ENCODE measurements at places on chromosomes 4 and X.

- DNase-seq = no peak
These were observed 14.5 kb upstream of the TXLNG start for GRCh38 chrX:16771483-16772398.

GRCh38 chrX:112081781-112082652, 559 bp downstream of the TRPC5 start:
- no peak for DNase-seq

- DNase-seq = no peak
These were observed 341.2 kb downstream of the TECRL start for GRCh38 chr4:64068096-64068495.

GRCh38 chr4:8690216-8691150, 97.9 kb downstream of the CPZ start:
- DNase-seq = no peak

DNA sequence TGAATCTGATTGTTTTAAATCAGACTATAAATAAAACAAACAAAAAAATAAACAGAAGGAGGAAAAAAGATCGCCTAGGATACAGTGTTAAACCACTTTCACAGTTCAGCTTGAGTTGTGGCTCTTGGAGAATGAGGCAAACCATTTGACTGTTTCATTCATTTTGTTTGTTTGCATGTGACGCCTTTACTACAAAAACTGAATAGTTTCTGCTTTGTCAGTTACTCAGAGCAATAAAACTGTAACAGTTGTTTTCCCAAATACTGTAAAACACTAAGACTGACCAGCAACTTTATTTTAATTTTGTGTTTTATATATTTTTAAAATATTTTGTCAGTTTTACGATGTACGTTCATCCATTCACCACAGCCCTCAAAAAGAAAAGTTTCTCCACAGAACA, 214.5 kb downstream of the FBXW7 start:
- DNase-seq = no peak

DNA sequence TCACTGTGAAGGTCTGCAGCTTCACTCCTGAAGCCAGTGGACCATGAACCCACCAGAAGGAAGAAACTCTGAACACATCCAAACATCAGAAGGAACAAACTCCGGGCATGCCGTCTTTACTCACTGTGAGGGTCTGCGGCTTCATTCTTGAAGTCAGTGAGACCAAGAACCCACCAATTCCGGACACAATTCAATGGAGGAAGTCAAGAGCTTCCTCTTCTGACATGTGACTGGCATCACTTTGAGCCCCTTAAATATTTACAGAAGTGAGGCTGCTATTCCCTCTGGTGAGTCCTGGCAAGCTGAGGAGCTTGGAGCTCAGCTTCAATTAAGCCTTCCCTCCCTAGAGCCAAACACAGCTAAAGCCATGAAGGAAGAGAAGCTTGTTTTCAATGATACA, 103.5 kb upstream of the SRD5A3 start:
- no peak for DNase-seq

DNA sequence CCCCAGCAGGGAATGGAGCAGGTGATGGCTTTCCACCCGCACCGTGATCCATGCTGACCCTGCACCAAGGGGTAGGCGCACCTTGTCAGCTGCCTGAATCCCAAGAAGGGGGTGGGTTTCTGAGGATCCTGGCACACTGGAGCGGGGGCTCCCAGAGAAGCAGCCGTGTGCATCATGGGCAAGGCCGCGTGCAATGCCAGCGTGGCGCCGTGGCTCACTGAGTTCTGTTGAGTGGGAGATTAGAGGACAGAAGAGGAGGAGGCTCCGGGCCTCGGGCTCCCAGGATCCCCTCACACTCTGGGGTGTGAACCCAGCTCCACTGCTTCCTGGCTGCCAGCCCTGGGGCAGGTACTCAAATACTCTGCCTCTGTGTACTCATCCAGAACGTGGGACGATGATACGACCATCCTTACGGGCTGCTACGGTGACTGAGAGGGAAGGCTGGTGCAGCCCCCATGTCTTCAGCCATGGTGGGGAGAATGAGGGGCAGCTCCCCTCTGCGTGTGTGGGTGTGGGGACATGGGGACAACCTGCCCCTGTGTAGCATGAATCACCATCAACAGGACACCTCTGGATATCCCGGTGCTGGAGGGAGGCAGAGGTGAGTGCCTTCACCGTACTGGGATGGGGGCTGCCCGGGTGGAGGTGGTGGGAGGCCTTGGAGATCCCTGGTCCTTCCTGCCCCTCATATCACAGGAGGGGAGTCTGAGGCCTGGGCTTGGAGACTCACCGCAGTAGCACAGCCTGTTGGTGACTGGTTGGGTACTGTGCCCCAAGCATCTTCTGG, 52.6 kb downstream of the CPZ start:
- no peak for DNase-seq

- DNase-seq = no peak
These were observed 7.6 kb upstream of the PRRG3 start for GRCh38 chrX:151687635-151688034.

DNA sequence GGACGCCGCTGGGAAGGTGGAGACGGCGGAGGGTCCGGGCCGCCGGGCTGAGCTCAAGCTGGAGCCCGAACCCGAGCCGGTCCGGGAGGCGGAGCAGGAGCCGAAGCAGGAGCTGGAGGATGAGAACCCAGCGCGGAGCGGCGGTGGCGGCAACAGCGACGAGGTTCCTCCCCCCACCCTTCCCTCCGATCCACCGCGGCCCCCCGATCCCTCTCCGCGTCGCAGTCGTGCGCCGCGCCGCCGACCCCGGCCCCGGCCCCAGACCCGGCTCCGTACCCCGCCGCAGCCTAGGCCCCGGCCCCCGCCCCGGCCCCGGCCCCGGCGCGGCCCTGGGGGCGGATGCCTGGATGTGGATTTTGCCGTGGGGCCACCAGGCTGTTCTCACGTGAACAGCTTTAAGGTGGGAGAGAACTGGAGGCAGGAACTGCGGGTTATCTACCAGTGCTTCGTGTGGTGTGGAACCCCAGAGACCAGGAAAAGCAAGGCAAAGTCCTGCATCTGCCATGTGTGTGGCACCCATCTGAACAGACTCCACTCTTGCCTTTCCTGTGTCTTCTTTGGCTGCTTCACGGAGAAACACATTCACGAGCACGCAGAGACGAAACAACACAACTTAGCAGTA, 483 bp downstream of the USP27X start:
- DNase-seq = peak; percentile 1

DNA sequence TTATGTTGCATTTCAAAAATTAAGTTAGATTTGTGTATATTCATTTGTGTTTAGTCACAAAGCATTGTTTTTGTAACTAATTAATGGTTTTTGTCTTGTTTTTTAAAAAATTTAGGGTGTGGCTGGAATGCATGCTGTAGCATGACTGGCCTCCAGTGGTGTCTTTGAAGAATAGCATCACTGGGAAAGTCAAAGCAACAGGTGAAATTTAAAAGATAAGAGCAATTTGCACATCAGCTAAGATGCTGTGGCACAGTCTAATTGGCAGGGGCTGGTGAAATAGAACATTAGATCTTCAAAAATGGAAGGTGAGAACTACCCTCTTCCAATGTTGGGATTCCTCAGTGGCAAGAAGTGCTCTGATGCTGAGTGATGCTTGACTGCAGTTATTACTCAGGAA, 45.3 kb downstream of the ANK2 start:
- no peak for DNase-seq

GRCh38 chr4:86334020-86334750, 25.7 kb downstream of the MAPK10 start:
- no peak for DNase-seq

- no peak for DNase-seq
These were observed 77.9 kb downstream of the TBL1X start for GRCh38 chrX:9542761-9543111.

DNA sequence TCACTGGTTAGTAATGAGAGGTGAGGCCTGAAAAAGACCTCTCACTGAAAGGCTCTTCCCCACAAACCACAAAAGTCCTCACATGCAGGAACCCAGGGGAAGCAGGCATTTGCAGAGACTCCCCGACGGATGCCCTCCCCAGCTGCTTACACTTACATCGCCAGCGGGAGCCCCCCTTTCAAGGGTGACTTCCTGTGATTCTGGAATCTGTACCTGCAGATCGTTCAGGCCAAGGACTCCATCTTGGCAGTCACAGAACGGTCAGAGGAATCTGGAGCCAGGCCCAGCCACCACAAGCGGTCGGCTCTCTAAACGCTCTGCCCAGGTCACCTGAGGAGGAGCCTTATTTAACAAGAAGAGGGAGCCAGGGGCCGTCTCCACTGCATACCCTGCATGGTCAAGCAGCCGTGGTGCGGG, 71.3 kb upstream of the STS start:
- DNase-seq = no peak

DNA sequence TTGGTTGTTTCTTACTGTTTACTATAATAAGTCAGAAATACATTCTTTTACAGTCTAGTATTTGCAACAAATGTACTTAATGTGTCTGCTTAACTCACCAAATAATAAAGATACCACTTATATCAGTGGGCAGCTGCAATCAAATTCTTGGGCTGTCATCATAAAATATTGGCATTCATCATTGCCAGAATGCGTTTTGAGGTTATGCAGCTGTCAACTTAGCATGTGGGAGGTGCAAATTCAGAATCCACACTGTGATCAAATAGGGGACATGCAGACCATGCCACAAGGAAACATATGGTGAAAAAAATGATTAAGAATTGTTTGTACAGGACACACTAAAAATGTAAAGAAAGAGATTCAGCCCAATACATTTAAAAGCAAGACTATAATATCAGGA, 86.5 kb downstream of the HCCS start:
- no peak for DNase-seq

DNA sequence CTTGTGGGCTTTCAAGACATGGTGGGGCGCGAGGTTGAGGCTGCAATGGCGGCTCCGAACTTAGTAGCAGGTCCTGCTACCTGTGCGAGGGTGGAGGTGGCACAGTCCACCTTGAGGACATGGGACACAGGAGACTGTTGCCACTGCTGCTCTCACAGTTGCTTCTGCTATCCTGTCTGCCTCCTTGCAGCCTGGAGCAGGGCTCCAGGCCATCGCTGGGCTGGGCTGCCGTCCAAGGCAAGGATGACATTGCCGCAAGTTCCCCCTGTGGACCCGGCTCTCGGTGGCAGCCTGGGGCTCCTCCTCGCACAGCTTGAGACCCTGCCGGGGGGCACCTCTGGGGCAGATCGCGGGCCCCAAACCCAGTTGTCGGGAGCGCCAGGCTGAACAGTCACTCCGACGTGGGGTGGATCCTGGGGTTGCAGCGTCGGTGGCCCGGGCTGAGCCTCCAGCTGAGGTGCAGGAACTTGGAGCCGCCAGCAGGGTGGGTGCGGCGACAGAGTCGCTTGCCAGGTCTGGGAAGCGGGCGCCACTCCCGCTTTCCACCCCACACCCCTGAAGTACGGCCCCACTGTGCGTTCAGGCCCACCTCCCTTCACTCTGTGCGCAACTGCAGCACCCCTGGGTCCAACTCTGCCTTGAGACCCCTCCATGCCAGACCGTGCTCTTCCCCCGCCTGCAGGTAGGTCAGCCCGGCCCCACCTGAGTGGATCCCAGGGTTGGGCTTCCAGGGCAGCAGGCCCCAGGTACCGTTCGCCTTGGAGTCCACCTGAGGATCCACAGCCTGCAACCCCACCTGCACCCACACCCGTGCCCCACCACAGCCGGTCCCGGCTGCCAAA, 192.7 kb upstream of the NUDT6 start:
- no peak for DNase-seq

- DNase-seq = no peak
These were observed 37.6 kb downstream of the EFHC2 start for GRCh38 chrX:44305921-44306320.

- DNase-seq = no peak
These were observed 67.8 kb downstream of the GATB start for GRCh38 chr4:151692821-151693673.

DNA sequence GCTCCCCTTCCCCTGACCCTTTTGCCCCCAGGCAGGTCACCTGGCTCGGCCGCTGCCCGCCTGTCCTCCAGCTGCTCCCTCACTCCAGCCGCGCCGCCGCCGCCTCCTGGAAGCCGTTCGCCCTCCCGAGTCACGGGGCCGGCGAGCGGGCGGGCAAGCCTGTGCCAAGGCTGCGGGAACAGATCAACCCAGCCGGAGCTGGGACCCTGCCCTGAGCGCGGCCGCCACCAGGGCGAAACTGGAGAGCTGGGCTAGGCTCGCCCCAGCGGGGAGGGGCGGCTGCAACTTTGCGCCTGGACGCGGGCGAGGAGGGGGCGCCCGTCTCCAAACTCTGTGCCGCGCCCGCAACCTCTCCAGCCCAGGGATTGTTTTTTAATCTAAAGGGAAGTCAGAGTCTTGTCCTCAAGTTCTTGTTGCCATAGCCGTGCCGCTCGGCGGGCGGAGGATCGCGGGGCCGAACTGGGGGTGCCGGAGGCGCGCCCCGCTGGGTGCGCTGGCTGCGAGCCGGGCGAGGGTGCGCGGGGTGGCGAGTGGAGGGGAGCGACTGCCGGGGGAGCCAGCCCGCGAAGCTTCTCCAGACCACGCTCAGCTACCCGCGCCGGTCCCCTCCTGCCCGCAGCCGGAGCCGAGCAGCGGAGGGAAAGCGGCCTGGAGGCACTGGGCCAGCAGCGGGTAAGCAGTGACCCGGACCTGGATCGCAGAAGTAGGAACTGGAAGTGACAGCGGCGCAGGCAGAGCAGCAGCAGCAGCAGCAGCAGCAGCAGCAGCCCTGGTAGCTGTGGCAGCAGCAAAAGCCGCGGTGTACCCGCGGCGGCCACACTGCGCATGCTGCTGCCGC, 13.4 kb downstream of the ARHGEF6 start:
- no peak for DNase-seq

DNA sequence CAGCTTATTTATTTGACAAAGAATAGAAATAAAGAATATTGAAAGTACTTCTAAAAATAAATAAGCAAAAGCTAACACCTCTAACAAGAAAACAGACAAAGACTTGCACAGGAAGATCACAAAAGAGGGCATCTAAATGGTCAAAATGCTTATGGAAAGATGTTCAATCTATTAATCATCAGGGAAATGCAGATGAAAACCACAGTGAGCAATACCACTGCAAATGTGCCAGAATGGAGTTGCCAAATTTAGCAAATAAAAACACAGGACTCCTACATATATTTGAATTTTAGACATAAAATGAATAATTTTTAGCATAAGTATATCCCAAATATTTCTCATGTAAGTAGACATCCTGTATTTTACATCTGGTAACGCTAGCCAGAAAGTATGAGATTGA, 56.1 kb upstream of the HPGD start:
- no peak for DNase-seq

DNA sequence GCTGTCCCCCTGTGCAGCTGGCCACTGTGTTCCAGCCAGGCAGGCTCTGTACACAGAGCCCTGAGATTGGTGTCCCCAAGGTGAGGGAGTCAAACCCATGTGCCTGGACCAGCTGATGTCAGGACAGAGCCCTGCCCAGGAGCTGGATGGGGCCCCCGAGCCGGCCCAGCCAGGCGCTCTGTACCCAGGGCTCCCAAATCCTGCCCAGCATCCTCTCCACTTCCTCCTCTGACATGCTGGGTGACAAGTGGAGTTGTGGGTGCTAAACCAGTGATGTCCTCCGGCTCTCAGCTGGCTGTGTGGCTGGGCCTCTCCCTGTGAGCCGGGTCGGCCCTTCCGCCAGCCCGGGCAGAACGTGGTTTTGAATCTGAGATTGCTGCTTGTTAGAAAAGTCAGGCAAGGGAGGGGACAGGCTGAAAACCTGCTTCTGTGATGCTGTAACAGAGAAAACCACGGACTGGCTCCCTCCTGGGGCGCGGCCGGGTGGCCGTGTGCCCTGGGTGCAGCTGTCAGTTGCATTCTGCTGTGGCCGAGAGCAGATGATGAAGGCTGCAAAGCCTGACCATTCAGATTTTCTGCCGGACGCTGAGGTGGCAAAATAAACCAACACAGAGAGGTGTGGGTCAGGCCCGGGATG, 7.9 kb upstream of the CPLX1 start:
- no peak for DNase-seq

- no peak for DNase-seq
These were observed 101.5 kb downstream of the PDGFC start for GRCh38 chr4:156870131-156870530.
